Left cardiac atrium (tissue), 4 donors: ENCODE measurements at places on chromosomes 4 and X. TPM values are rescaled to one million over a fixed set of nuclear protein-coding genes. Genes with fewer than 3 reads are reported as not detected.
A peak's percentile ranks its signal among the peaks of the same experiment; 100 is the strongest.

DNA sequence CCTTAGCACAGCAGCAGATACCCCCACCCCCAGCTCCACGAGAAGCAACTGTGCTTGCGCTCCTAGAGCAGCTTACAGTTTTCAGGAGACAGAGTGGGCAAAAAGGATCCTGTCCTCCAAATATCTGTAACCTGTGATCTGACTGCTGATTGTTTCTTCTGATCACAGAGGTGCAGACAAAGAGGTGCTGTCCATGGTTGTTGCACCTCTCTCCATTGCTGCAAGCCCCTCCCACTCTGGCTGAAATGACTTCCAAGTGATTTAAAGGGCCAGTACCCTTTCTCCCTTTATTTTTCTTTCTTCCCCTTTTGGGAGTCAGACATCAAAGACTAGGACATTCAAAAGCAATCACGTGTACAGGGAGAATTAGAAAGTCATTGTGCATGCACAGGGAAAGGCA lies 205.3 kb upstream of the GEMIN8 start:
- DNase-seq, result no peak

DNA sequence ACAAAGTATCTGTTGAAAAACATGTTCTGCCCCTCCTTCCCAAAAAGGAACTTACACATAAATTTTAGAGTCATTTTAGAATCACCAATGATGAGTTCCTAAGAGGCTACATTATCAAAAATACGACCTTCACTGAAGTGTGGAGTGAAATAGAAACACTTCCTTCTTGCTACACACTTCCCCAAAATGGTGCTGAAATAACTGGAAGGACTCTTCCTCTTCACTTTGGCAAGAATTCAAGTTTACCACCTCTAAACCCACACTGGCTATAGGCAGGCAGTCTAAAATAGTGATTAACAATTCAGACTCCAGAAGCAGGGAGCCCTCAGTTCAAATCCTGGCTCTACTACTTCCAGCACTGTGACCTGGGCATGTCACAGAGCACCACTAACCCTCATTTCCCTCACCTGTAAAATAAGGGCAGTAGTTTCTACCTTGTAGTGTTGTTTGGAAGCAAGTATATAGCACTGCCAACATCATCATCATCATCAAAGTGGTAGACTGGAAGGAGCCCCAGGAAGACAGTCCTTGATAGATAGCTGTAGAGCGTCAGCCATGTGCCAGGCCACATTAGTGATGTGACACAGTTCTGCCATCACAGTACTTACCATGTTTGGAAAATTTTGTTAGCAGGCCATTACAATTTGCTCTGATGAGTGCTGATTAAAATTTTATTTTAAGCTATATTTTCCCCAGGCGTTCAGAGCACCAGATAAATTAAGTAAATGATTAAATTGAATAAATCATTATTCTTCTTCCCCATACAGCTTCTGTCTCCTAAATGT lies 103.3 kb downstream of the PARM1 start:
- DNase-seq, result no peak

GRCh38 chr4:175470131-175470530 lies 341.9 kb downstream of the GPM6A start:
- no peak for DNase-seq

GRCh38 chr4:124593494-124593893 lies 119.0 kb downstream of the ANKRD50 start:
- DNase-seq, result no peak

- DNase-seq, result peak; percentile 30
These were observed 112.3 kb downstream of the KLHL8 start for GRCh38 chr4:87108142-87108546.

DNA sequence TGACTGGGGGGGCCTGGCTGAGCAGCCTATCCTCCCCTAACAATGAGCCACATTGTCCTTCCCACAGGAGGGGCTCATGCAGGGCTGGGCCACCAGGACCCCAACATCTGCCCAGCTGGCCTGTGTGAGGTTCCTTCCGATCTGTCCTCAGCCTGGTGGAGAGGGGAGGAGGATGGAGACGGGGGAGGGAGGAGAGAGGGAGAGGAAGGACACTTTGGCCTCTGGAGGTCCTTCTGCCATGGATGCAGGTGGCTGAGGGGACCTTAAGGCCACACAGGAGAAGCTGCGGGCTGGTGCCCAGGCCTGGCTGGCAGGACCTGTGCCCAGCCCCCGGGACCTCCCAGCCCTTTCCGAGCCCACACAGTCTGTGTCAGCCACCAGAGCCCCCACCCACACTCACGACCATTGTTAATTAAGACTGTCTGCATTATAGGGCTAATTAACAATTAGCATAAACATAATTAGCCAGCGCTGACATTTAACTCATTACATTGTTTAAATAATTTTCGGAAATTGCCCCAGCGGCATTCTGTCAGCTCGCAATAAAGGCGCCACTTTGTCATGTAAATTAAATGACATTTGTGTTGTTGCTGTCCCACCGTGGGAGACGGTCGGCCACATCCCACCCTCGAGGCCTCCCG lies 53.0 kb upstream of the NKX1-1 start:
- DNase-seq, result no peak

GRCh38 chr4:101122019-101122418 lies 225.3 kb downstream of the PPP3CA start:
- DNase-seq, result no peak

GRCh38 chr4:179125870-179126269 lies 1683.6 kb upstream of the AGA start:
- DNase-seq, result no peak

- DNase-seq, result no peak
These were observed 31.1 kb downstream of the JAKMIP1 start for GRCh38 chr4:6169239-6169638.

GRCh38 chr4:42197341-42197740 lies 44.9 kb upstream of the BEND4 start:
- no peak for DNase-seq

DNA sequence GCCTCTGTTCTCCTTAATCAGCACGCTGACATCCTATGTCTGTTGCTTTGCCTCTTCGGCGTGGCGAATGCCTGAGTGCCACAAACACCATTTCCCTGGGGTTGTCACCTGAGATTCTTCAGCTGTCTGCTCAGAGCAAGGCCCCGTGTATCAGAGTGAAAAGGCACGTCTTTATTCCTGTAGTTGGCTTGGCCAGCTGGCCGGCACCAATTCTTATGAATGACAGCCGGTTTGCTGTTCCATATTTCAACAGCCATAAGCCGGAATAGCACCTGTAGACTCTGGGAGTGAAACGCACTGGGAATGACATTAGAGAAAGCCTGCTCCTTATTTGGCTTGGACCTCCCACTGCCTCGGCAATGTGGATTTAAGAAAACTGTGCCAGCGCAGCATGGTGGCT lies 89.3 kb downstream of the MGST2 start:
- DNase-seq, result no peak

- DNase-seq, result no peak
These were observed 103.2 kb upstream of the LANCL3 start for GRCh38 chrX:37468124-37468739.

NAP1L2 gene
- total RNA-seq, result 6.9 TPM

LDOC1 gene
- 7.9 TPM for total RNA-seq

ADAM29 gene
- not detected for total RNA-seq

HTN3 gene
- total RNA-seq, result not detected

DGKK gene
- not detected for total RNA-seq

SSX3 gene
- total RNA-seq, result not detected

STIM2 gene
- 12.1 TPM for total RNA-seq

SLC6A14 gene
- total RNA-seq, result not detected

MGAT4D gene
- total RNA-seq, result not detected

ZNF827 gene
- total RNA-seq, result 17.9 TPM
